Activated CD8-positive, alpha-beta memory T cell treated with anti-CD3 and anti-CD28 coated beads for 36 hours (primary cell): ENCODE measurements at places on chromosomes 6 and 20. TPM values are rescaled to one million over a fixed set of nuclear protein-coding genes. Genes with fewer than 3 reads are reported as not detected.

The CST2 gene
- not detected for total RNA-seq

The FOXC1 gene
- total RNA-seq, result 0.13 TPM

The FOXP4 gene
- total RNA-seq, result 23.6 TPM

The PGC gene
- not detected for total RNA-seq

The CDYL gene
- total RNA-seq, result 35.6 TPM

The OR2J3 gene
- not detected for total RNA-seq

The OLIG3 gene
- 0.17 TPM for total RNA-seq

The ADGRF4 gene
- total RNA-seq, result not detected

The CGA gene
- total RNA-seq, result not detected

The TDRD6 gene
- total RNA-seq, result not detected

The SRXN1 gene
- total RNA-seq, result 27.9 TPM

The IL17F gene
- total RNA-seq, result 1.5 TPM

The PMEPA1 gene
- 2.2 TPM for total RNA-seq
